ENCODE measurements at places on chromosomes 4 and X. TPM values are rescaled to one million over a fixed set of nuclear protein-coding genes. Genes with fewer than 3 reads are reported as not detected.

The IL2 gene
- 173 TPM for total RNA-seq

The NPY5R gene
- total RNA-seq = not detected

The HTR2C gene
- total RNA-seq = not detected

The FATE1 gene
- not detected for total RNA-seq

The PLAC8 gene
- 19.7 TPM for total RNA-seq

The ADH1C gene
- total RNA-seq = not detected

The METTL14 gene
- total RNA-seq = 42.9 TPM

The AFF2 gene
- 0.27 TPM for total RNA-seq

The TASL gene
- total RNA-seq = 1.2 TPM

The P2RY8 gene
- total RNA-seq = 47.1 TPM

The KLF8 gene
- 1.4 TPM for total RNA-seq

The CSAG3 gene
- total RNA-seq = not detected

The ARHGEF38 gene
- total RNA-seq = not detected

The EDA2R gene
- total RNA-seq = 2.0 TPM

The XAGE1B gene
- not detected for total RNA-seq

The FAM47E gene
- total RNA-seq = not detected

The FABP2 gene
- total RNA-seq = not detected

The CCDC120 gene
- 5.4 TPM for total RNA-seq

The DAPP1 gene
- 20.9 TPM for total RNA-seq

The GYG2 gene
- total RNA-seq = not detected

The SUPT20HL1 gene
- not detected for total RNA-seq

The PRDM8 gene
- total RNA-seq = 10.9 TPM

The SASH3 gene
- total RNA-seq = 147 TPM

The TEX11 gene
- total RNA-seq = not detected

The SH3RF1 gene
- total RNA-seq = 1.4 TPM

The CPE gene
- not detected for total RNA-seq

The DRP2 gene
- total RNA-seq = 0.18 TPM

The DCAF4L1 gene
- 0.31 TPM for total RNA-seq

The MTNR1A gene
- total RNA-seq = not detected

The AR gene
- not detected for total RNA-seq

The AP1S2 gene
- total RNA-seq = 31.7 TPM

The PHOX2B gene
- total RNA-seq = not detected

The KDR gene
- total RNA-seq = not detected

The FOXR2 gene
- not detected for total RNA-seq

The POU3F4 gene
- not detected for total RNA-seq

The BTC gene
- not detected for total RNA-seq

The DNAAF6 gene
- total RNA-seq = not detected

The MAMLD1 gene
- total RNA-seq = 7.3 TPM

The APLN gene
- total RNA-seq = 0.11 TPM

The CLTRN gene
- total RNA-seq = 0.61 TPM

The AKAP4 gene
- not detected for total RNA-seq

The COX7B2 gene
- total RNA-seq = not detected

The GCNA gene
- total RNA-seq = 3.9 TPM

The CFAP299 gene
- not detected for total RNA-seq

The MAGEA2 gene
- total RNA-seq = not detected

The FAM50A gene
- total RNA-seq = 81.3 TPM

The FREM3 gene
- total RNA-seq = not detected

The CXorf51B gene
- not detected for total RNA-seq

The STBD1 gene
- total RNA-seq = 0.26 TPM

The GAB3 gene
- 6.7 TPM for total RNA-seq

The SORCS2 gene
- not detected for total RNA-seq

The SHISA3 gene
- 0.11 TPM for total RNA-seq

The CXCL11 gene
- 0.18 TPM for total RNA-seq

The BOD1L1 gene
- 35.1 TPM for total RNA-seq

The RUFY3 gene
- 13.8 TPM for total RNA-seq
